ENCODE measurements at places on chromosomes 7 and 10.

DNA sequence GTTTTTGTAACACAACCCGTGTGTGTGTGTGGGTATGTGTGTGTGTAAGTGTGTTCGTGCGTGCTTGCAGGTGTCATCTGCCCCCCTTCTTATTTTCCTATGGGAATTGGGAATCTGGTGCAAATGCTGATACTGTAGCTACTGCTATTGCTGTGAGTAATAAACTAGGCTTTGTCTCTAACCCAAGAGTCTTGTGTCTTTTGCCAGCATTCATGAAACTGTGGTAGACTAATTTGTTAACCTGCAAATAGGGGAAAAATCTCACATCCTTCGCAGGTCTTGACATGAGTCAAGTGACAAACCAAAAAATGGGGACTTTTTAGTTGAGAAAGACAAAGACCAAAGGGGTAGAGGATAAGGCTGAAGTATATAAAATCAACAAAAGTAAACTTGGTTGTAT lies 57.9 kb upstream of the FAM133B start:
- DNase-seq: no peak

DNA sequence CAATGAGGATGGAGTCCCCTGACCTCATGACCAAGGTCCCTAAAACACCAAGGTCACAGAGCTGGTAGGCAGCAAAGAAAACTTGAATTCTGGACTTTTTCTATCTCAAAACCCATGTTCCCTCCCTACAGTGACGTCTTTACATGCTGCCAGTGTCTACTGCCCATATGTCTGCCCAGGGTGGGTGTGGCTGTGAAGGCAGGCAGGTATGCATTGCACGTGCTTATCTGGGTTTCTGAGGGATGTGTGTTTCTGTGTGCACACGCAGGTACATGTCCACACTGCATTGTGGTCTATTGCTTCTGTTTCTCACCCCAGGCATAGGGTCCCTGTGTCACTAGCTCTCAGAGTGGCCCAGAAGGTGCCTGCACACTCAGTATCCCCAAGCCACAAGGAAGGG lies 13.5 kb downstream of the ATP6V1F start:
- DNase-seq: no peak

DNA sequence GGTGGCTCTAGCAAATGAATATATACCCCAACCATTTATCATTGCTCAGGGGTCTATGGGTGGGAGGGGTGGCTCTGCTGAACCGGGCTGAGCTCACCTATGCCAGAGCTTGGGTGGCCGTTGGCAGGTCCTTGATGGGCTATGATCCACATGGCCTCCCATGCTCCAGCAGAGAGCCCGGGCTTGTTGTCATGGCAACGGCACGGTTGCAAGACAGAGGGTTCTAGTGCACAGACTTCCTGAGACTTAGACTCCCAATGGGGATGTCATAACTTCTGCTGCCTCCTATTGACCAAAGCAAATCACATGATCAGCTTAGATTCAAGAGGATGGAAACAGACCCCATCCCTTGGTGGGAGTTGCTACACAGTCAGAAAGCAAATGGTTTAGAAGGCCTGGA lies 36.4 kb upstream of the CARD11 start:
- DNase-seq: no peak

GRCh38 chr10:56449770-56450169 lies 88.7 kb upstream of the ZWINT start:
- no peak for DNase-seq
